ENCODE measurements at places on chromosomes 4 and X. TPM values are rescaled to one million over a fixed set of nuclear protein-coding genes. Genes with fewer than 3 reads are reported as not detected.

DNA sequence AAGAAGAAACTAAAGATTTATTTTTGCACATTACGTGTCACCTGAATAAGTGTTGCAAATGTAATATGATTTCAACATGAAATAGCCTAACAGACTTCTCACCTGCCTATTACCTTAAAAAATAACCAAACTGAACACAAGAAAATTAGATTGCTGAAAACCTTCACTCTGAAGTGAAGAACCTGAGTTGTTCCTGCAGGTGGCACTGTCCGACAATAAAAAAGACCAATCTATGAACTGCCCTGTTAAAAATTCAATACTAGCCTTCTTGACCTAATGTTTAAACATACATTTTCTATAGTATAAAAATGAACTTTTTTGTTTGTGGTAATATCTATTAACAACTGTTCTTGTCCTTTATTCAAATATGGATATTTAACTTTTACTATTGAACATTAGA lies 69.2 kb upstream of the PNPLA4 start:
- H3K27me3 ChIP-seq, result no peaks in the 10 kb centered on the region
- H3K4me3 ChIP-seq, result no peak overlapping the region
- H3K4me1 ChIP-seq, result no peaks in the 10 kb centered on the region
- no peak for DNase-seq

Gene FGF2
- total RNA-seq, result 11.1 TPM

Gene GPC3
- total RNA-seq, result 67.7 TPM

- H3K27ac ChIP-seq, result no peak overlapping the region
- no peaks in the 10 kb centered on the region for H3K4me1 ChIP-seq
- no peaks in the 10 kb centered on the region for H3K27me3 ChIP-seq
- no peak for DNase-seq
- peaks cover 83% of the 10 kb centered on the region for H3K36me3 ChIP-seq
These were observed 55.4 kb downstream of the HUWE1 start for GRCh38 chrX:53631156-53631555.

Gene TEX13D
- not detected for total RNA-seq

DNA sequence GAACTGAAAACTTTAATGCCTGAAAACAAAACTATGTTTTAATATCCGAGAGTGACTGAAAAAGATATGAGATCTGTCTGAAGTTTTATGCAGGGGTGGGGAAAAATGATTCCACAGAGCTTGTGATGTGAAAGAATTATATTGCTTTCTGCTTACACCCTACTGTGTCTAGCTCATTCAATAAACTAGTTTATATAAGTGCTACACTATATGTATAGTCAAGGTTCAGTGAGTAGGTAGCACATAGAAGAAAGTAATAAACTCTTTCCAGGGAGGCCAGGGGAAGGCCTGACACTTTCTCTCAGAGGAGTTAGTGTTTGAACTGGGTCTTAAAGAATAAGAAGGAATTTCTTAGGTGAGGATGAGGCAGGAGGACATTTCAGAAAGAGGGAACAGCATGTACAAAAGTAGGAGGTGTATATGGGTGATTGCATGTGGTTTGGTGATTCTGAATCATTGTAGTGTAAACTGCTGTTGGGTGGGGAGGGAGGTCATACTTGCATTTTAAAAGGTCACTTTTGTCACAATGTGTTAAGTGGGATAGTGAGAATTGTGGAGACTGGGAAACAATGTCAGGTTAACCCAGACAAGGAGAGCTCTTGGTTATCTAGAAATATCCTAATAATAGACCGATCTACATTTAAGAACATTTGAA lies 25.1 kb upstream of the TEX13D start:
- DNase-seq, result no peak
- no peaks in the 10 kb centered on the region for H3K36me3 ChIP-seq
- no peaks in the 10 kb centered on the region for H3K27me3 ChIP-seq
- H3K4me3 ChIP-seq, result no peak overlapping the region
- no peaks in the 10 kb centered on the region for H3K4me1 ChIP-seq

- no peak for DNase-seq
- H3K4me1 ChIP-seq, result no peaks in the 10 kb centered on the region
- no peak overlapping the region for H3K4me3 ChIP-seq
- no peaks in the 10 kb centered on the region for H3K36me3 ChIP-seq
- no peaks in the 10 kb centered on the region for H3K27me3 ChIP-seq
These were observed 310.0 kb upstream of the PCDH10 start for GRCh38 chr4:132839070-132839469.

Gene AMBN
- not detected for total RNA-seq

DNA sequence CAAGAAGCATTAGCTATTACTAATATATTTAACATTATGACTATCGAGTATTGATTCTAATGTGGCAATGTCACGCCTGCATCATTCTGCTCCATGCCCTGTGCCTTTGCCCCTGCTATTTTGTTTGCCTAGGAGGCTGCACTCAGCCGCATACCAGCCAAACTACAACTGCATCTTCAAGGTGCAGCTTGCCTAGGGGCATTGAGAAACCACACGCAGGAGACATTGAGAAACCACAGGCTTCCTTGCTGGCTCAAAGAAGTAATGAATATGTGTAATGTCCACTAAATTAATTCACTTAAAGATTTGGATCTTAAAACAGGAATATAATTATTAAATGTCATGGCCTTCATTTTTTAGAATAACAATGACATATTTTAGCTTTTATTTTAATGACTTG lies 683.6 kb upstream of the TENM3 start:
- H3K36me3 ChIP-seq, result no peaks in the 10 kb centered on the region
- H3K27ac ChIP-seq, result no peak overlapping the region
- no peak overlapping the region for H3K4me3 ChIP-seq
- H3K4me1 ChIP-seq, result no peaks in the 10 kb centered on the region
- no peak for DNase-seq

Gene SERTM2
- total RNA-seq, result 1.6 TPM

DNA sequence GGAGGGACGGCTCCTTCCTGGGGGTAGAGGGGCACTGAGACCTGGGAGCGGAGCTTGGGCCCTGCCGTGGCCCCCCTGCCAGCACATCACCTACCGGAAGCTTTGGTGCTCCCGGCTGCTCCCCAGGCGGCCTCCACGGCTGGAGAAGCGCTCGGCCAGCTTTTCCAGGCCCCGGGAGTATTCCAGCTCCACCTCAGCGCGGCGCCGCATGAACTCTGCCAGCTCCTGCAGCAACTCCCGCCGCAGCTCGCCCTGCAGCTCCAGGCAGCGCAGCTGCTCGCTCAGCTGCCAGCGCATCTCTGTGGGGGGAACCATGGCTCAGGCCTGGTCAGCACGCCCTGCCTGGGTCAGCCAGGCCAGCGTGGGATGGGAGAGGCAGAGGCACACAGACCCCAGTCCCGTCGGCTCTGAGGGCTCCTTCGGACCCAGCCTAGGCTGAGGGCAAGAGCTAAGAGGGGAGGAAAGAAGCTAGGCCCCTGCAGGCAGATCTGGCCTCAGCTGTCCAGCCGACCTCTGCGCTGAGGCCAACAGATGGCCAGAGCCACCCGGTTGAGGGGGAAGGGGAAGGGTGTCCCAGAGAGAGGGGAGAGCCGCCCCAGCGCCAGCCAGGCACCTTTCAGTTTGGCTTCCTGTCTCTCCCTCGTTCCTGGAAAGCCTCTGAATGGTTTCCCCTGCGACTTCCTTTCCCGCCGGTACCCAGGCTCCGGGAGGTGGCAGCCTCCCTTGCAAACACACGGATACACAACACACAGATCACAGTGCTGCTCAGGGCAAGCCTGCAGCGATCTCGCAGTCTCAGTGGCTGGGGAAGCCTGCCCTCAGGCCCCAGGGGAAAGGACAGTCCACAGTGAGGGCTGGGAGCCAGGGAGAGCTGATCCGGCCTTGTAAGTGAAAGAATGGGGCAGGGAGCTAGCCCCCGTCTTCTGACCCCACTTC lies 4.3 kb downstream of the ARHGAP4 start:
- DNase-seq, result no peak
- no peaks in the 10 kb centered on the region for H3K27me3 ChIP-seq
- H3K27ac ChIP-seq, result no peak overlapping the region
- no peak overlapping the region for H3K4me3 ChIP-seq

Gene PCDH10
- total RNA-seq, result 0.41 TPM

GRCh38 chrX:130770615-130771014 lies 132.4 kb downstream of the ENOX2 start:
- no peak overlapping the region for H3K27ac ChIP-seq
- no peaks in the 10 kb centered on the region for H3K27me3 ChIP-seq
- no peak for DNase-seq
- H3K4me3 ChIP-seq, result no peak overlapping the region

Gene DUSP21
- total RNA-seq, result not detected

Gene SH3TC1
- total RNA-seq, result 71.7 TPM

DNA sequence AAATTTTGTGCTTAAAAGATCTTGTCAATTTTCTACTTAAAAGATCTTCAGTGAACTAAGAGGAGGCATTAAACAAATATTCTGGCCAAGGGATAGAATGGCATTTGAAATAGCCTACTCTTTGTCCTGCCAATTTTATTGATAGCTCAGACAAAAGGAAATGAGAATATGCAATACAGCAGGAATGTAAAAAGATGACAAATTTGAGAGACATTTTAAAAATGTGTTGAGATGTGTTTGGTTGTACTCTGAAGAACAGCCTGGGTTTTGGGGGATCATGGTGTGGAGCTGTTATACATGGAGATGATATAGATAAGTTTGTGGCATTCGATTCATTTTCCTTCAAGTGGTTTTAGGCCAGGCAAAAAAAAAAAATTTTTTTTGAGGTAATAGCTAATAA lies 11.6 kb upstream of the MAD2L1 start:
- H3K27ac ChIP-seq, result no peak overlapping the region
- no peak overlapping the region for H3K4me3 ChIP-seq
- H3K27me3 ChIP-seq, result no peaks in the 10 kb centered on the region
- no peaks in the 10 kb centered on the region for H3K36me3 ChIP-seq
- DNase-seq, result no peak

DNA sequence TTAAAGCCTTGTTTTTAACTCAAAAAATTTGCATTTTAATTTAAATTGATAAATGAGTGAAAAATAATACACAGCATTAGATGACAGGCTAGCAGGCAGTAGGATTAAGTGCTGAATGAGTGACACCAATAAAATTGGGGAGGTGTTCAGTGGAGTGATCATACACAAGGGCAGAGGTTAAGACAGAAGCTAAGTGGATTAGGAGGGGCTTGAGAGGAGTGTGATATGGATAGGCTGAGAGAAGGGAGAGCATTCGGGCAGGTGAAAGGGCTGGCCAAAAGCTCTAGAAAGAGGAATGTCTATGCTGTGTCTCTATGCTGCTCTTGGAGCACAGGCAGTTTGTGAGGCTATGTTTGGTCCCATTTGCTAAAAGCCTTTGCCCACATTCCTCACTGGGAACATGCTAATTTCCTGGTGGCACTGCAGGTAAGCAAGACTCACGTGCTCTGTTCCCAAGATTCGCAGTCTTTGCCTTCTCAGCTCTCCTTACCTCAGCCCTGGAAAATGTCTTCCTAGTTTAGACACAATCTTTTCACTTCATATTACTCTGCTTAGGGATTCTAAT lies 52.8 kb upstream of the CCSER1 start:
- H3K27ac ChIP-seq, result no peak overlapping the region
- H3K4me3 ChIP-seq, result no peak overlapping the region
- H3K36me3 ChIP-seq, result no peaks in the 10 kb centered on the region
- H3K27me3 ChIP-seq, result no peaks in the 10 kb centered on the region

DNA sequence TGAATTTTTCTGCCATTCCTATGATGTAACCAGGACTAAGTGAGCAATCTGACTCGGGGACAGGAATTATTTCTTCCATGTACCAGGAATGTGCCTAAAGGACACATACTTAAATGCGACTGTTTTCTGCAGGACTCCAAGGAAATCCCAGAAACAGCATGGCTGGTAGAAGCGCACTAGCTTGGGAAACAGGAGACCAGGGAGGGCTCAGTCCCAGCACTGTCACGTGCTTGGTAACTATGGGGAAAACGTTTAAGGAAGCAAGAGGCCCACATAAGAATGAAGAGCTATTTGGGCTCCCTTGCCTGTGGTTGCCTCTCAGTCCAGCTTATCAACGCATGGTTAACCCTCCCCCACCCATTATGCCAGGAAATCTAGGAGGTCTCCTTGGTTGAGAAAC lies 19.6 kb downstream of the MPP1 start:
- no peaks in the 10 kb centered on the region for H3K27me3 ChIP-seq
- H3K4me3 ChIP-seq, result no peak overlapping the region

GRCh38 chrX:71440401-71440800 lies 74.2 kb downstream of the TAF1 start:
- no peak overlapping the region for H3K4me3 ChIP-seq
- DNase-seq, result no peak
- peaks cover 15% of the 10 kb centered on the region for H3K36me3 ChIP-seq
- H3K27me3 ChIP-seq, result no peaks in the 10 kb centered on the region
- H3K27ac ChIP-seq, result no peak overlapping the region

DNA sequence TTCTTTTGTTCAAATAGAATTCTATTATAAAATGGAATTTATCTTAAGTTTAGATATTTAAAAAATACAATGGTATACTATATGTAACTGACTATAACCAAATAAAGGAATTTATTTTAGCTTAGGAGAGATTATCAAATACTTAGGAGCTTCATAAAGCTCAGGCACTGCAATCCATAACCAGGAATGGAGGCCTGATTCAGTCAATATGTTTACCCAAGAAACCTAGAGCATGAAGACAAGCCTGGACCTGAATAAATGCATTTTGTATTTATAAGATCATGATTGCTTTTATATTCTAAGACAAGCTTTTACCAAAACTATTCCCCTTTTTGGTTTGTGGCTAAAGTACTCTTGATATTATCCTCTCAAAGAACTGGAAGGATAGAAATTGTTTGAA lies 742.6 kb downstream of the FAT4 start:
- H3K27ac ChIP-seq, result no peak overlapping the region
- H3K4me1 ChIP-seq, result no peaks in the 10 kb centered on the region
- H3K27me3 ChIP-seq, result no peaks in the 10 kb centered on the region
- DNase-seq, result no peak
- H3K36me3 ChIP-seq, result no peaks in the 10 kb centered on the region

Gene RENBP
- 46.4 TPM for total RNA-seq

- H3K36me3 ChIP-seq, result no peaks in the 10 kb centered on the region
- no peak overlapping the region for H3K4me3 ChIP-seq
- no peak for DNase-seq
- H3K27me3 ChIP-seq, result no peaks in the 10 kb centered on the region
These were observed 111.6 kb downstream of the AFF2 start for GRCh38 chrX:148611993-148612392.

Gene GYG2
- 1.4 TPM for total RNA-seq

GRCh38 chr4:185481401-185481800 lies 9.9 kb upstream of the CCDC110 start:
- DNase-seq, result no peak
- no peaks in the 10 kb centered on the region for H3K36me3 ChIP-seq
- H3K4me3 ChIP-seq, result no peak overlapping the region
- no peaks in the 10 kb centered on the region for H3K27me3 ChIP-seq
- H3K27ac ChIP-seq, result no peak overlapping the region
- H3K4me1 ChIP-seq, result no peaks in the 10 kb centered on the region

DNA sequence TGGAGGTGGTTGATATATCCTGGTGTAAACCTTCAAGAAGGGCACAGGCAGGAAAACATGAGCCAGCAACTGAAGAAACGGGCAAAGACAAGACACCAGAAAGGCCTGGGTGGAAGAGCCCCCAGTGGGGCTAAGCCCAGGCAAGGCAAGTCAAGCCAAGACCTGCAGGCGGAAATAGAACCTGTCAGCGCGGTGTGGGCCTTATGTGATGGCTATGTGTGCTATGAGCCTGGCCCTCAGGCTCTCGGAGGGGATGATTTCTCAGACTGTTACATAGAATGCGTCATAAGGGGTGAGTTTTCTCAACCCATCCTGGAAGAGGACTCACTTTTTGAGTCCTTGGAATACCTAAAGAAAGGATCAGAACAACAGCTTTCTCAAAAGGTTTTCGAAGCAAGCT lies 7.2 kb downstream of the ZFP42 start:
- H3K36me3 ChIP-seq, result no peaks in the 10 kb centered on the region
- H3K27ac ChIP-seq, result no peak overlapping the region
- no peak for DNase-seq
- H3K4me3 ChIP-seq, result no peak overlapping the region
- no peaks in the 10 kb centered on the region for H3K27me3 ChIP-seq

Gene BEND2
- not detected for total RNA-seq

Gene STBD1
- total RNA-seq, result 9.4 TPM

- DNase-seq, result no peak
- H3K4me1 ChIP-seq, result peaks cover 57% of the 10 kb centered on the region
- no peak overlapping the region for H3K4me3 ChIP-seq
These were observed 20.0 kb downstream of the SH3RF1 start for GRCh38 chr4:169250796-169251195.

Measured in upper lobe of right lung (tissue), 1 donor.